ENCODE measurements at places on chromosomes 16 and 17.

DNA sequence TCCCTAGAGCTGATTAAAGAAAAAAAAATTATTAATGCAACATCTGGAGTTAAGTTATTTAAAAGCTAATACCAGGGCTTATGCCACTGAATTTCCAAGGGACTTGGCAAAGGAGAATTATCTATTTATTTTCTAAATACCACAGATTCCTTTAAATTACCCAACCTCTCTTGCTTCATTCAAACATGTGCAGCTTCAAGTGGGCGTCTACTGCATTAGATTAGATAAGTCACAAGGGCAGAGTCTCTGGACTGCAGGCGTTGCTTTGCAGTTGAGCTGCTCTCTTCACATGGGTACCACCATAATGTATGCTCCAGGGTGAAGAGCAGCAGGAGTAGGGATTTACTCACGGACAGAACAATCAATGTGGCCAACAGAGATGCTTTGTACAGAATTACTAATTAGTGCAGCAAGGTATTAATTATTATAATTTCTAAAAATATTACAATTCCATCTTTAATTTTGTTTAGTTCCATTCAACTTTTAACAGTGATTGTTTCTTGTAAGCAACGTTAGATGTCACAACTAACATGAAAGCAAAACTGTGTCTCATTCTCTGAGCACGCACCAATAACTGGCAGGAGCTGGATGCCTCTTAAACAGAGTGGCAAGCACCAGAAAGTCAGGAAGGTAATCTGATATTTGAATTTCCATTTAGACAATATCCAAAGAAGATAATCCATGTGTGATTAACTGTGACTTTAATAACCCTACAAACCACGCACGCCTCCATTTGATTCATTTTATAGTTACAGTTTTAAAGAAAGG is 214.2 kb downstream of the STX8 start:
- no peak for DNase-seq
- no peaks in the 10 kb centered on the region for H3K27me3 ChIP-seq
- no peaks in the 10 kb centered on the region for H3K36me3 ChIP-seq
- no peak overlapping the region for H3K27ac ChIP-seq

- H3K4me3 ChIP-seq, result no peak overlapping the region
- no peaks in the 10 kb centered on the region for H3K27me3 ChIP-seq
- no peak overlapping the region for H3K27ac ChIP-seq
- H3K4me1 ChIP-seq, result peaks cover 6% of the 10 kb centered on the region
- H3K36me3 ChIP-seq, result no peaks in the 10 kb centered on the region
- DNase-seq, result no peak
Measured at GRCh38 chr17:41419716-41420115, 4.7 kb downstream of the KRT37 start.

DNA sequence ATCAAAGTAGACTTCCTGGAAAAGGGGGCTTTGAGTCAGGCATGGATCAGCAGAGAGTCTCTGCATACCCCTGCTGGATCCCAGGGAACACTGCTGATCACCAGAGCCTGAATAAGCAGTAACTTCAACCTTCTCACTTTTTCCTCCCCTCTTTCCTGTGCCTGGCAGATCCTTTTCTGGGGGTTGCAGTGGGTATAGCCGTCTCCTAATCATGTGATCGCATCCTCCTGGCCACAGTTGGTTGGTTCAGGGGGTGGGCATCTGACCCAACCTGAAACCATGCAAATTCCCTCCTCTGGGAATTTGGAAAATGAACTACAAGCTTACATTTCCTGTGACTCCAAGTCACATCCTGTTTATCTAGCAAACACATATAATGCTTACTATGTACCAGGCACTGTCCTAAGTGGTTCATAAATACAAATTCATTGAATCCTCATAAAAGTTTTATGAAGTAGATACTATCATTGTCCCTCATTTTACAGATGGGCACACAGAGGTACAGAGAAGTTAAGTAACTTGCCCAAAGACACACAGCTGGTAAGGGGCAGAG is 120.3 kb downstream of the AXIN2 start:
- H3K27me3 ChIP-seq, result no peaks in the 10 kb centered on the region
- H3K4me3 ChIP-seq, result no peak overlapping the region
- DNase-seq, result no peak
- H3K36me3 ChIP-seq, result no peaks in the 10 kb centered on the region
- H3K4me1 ChIP-seq, result no peaks in the 10 kb centered on the region

GRCh38 chr16:64364894-64365293 is 757.0 kb downstream of the CDH11 start:
- DNase-seq, result no peak
- no peak overlapping the region for H3K27ac ChIP-seq
- no peaks in the 10 kb centered on the region for H3K36me3 ChIP-seq
- no peaks in the 10 kb centered on the region for H3K4me1 ChIP-seq

DNA sequence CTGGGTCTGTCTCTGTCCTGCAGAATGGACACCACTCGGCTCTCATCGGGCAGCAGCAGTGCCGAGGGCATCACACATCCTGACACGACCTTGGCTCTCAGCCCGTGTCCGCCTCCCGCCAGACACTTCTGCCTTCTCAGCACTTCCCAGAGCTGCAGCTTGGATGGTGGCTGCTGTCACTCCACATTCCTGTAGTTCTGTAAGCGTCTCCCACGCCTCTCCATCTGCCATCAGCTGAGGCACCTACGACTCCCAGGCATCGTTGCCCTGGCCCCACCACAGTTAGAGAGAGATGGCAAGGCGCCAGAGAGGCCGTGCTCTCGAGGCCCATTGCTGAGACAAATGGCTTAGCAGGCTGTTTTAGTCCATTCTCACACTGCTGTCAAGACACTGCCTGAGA is 195.9 kb upstream of the CHMP6 start:
- H3K36me3 ChIP-seq, result peaks cover 3% of the 10 kb centered on the region
- no peaks in the 10 kb centered on the region for H3K27me3 ChIP-seq
- no peak overlapping the region for H3K4me3 ChIP-seq
- H3K4me1 ChIP-seq, result peaks cover 30% of the 10 kb centered on the region

DNA sequence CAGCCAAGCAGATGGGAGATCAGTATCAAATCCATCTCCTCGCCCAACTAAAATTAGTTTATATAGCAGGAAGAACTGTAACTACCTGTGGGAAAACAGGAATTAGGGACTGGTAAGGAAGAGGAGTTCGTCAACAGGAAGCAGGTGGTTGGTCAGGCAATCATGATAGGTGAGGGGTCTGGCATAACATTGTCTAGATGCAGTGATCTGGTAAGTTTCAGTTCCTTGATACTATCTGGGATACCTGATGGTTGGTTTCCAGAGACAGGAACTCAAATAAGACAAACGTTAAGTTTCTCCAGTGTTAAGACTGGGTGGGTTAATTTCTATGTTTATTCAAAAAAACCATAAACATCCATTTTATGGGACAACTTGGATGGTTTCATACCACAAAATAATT is 53.8 kb downstream of the CEP112 start:
- H3K27me3 ChIP-seq, result no peaks in the 10 kb centered on the region
- no peaks in the 10 kb centered on the region for H3K36me3 ChIP-seq

DNA sequence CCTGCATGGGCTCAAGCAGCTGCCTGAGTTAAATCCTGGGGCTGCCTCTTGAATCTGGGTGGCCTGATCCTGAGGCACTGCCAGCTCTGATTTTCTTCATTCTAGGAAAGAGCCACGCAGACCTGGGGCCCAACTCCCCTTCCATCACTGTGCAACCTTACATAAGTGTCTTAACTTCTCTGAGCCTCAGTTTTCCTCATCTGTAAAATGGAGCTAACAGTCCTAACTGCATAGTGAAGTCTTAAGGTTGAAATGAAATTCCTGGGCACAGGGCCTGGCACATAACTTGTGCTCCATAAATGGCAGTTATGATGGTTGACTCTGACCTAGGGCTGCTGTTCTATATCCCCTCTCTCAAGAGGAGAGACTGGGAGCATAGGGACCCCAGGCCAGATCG is 236.6 kb downstream of the GSG1L start:
- no peaks in the 10 kb centered on the region for H3K4me1 ChIP-seq
- H3K27me3 ChIP-seq, result no peaks in the 10 kb centered on the region
- no peak overlapping the region for H3K27ac ChIP-seq
- no peaks in the 10 kb centered on the region for H3K36me3 ChIP-seq
- H3K4me3 ChIP-seq, result no peak overlapping the region
- DNase-seq, result no peak

DNA sequence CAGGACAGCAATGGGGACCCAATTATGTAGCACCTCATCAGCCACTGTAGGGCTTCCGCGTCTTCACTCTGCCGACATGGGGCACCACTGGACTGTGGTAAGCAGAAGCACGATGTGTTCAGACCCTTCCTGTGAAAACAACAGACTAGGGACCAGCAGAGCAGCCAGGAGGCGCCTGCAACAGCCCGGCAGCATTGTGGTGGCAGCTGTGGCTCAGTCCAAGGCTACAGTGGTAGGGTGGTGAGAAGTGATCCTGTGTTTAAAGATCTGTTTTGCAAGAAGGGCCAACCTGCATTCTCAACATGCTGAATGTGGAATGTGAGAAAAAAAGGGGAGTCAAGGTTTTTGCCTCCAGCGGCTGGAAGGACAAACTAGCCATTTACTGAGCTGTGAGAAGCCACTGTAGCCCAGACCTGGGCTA is 80.8 kb downstream of the GAS7 start:
- H3K27me3 ChIP-seq, result no peaks in the 10 kb centered on the region
- H3K4me3 ChIP-seq, result no peak overlapping the region

DNA sequence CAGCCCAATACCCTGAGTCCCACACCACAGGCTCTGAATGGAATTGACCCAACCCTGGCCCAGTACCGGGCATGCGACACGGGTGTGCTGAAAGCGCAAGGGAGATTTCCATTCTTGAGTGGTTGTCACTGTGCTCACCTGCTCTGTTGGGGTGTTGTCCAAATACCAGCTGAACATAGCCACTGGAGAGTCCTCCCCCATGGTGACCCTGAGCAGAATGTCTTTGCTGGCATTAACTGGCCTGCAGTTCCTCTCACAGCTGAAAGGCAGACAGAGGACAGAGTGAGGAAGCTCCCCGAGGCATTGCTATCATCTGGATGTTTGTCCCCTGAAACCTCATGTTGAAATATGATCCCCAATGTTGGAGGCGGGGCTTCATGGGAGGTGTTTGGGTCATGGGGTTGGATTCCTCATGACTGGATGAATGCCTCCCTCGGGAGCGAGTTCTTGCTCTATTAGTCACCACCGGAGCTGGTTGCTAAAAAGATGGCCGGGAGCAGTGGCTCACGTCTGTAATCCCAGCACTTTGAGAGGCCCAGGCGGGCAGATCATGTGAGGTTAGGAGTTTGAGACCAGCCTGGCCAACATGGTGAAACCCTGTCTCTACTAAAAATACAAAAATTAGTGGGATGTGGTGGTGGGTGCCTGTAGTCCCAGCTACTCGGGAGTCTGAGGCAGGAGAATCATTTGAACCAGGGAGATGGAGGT is 57.3 kb upstream of the BCO1 start:
- H3K27ac ChIP-seq, result no peak overlapping the region
- H3K4me3 ChIP-seq, result no peak overlapping the region
- peaks cover 4% of the 10 kb centered on the region for H3K27me3 ChIP-seq
- no peaks in the 10 kb centered on the region for H3K36me3 ChIP-seq
- H3K4me1 ChIP-seq, result no peaks in the 10 kb centered on the region
- no peak for DNase-seq

DNA sequence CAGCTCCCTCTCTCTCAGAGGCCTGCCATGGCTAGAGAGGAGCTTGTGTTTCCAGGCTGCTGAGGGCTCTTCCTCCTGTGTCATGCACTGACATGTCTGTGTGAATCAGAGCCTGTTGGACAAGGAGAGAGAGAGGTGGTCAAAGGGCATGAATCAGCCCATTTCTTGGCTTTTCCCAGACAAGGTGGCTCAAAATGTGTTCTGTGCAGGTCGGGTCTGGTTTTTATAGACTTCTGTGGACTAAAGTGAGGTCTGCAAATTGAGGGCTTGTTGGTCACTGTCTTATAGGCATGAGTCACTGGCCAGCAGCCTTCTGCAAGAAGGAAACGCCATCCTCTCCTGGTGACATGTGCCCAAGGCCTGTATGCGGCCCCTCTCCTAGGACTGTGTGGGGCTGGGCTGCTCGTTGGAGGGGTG is 97.9 kb downstream of the FOXL1 start:
- H3K4me1 ChIP-seq, result no peaks in the 10 kb centered on the region
- no peaks in the 10 kb centered on the region for H3K36me3 ChIP-seq
- H3K27me3 ChIP-seq, result no peaks in the 10 kb centered on the region
- no peak for DNase-seq
- H3K27ac ChIP-seq, result no peak overlapping the region
- H3K4me3 ChIP-seq, result no peak overlapping the region

- no peaks in the 10 kb centered on the region for H3K36me3 ChIP-seq
- no peak overlapping the region for H3K27ac ChIP-seq
- no peak overlapping the region for H3K4me3 ChIP-seq
Measured at GRCh38 chr16:77393955-77394354, 40.9 kb downstream of the ADAMTS18 start.

GRCh38 chr17:73660366-73660765 is 16.1 kb upstream of the SDK2 start:
- no peaks in the 10 kb centered on the region for H3K36me3 ChIP-seq
- H3K27me3 ChIP-seq, result no peaks in the 10 kb centered on the region
- H3K4me1 ChIP-seq, result no peaks in the 10 kb centered on the region
- no peak overlapping the region for H3K4me3 ChIP-seq
- DNase-seq, result no peak
- H3K27ac ChIP-seq, result no peak overlapping the region

- H3K27ac ChIP-seq, result no peak overlapping the region
- H3K4me3 ChIP-seq, result no peak overlapping the region
- peaks cover 4% of the 10 kb centered on the region for H3K4me1 ChIP-seq
- H3K27me3 ChIP-seq, result no peaks in the 10 kb centered on the region
- no peak for DNase-seq
Measured at GRCh38 chr16:24023621-24024020, 187.8 kb downstream of the PRKCB start.

- H3K27me3 ChIP-seq, result no peaks in the 10 kb centered on the region
- H3K36me3 ChIP-seq, result peaks cover 3% of the 10 kb centered on the region
- no peak for DNase-seq
- no peak overlapping the region for H3K27ac ChIP-seq
- H3K4me3 ChIP-seq, result no peak overlapping the region
- H3K4me1 ChIP-seq, result no peaks in the 10 kb centered on the region
Measured at GRCh38 chr17:30161601-30162000, 45.0 kb downstream of the NSRP1 start.

DNA sequence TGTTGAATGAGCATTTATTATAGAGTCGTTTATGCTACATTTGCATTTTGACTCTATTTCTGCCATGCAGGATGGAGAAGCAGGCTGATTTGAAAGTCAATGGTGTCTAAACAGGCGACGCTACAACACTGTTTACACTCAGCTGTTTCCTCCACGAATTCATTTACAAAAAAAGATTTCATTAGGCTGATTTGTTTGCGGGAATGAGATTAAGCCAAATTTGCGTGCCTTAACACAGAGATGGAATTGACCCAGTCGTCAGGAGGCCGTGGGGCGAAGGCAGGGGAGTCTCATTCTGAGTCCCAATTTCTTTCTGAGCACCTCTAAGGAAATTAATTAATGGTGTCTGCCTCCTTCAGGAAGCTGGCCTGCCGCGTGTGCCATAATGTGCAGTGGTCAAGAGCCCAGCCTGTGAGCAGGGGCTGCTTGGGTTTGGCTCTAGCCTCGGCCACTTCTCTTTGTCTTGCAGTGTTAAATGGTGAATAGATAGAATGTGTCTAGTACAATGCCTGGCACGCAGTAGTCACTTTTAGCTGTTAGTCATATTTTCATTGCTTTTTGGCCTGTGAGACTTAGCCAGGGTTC is 88.6 kb upstream of the NKD1 start:
- H3K4me1 ChIP-seq, result peaks cover 3% of the 10 kb centered on the region
- H3K36me3 ChIP-seq, result no peaks in the 10 kb centered on the region
- H3K4me3 ChIP-seq, result no peak overlapping the region
- H3K27ac ChIP-seq, result no peak overlapping the region
- no peaks in the 10 kb centered on the region for H3K27me3 ChIP-seq
- DNase-seq, result no peak

- no peak overlapping the region for H3K27ac ChIP-seq
- no peaks in the 10 kb centered on the region for H3K27me3 ChIP-seq
- no peaks in the 10 kb centered on the region for H3K36me3 ChIP-seq
- no peaks in the 10 kb centered on the region for H3K4me1 ChIP-seq
- DNase-seq, result no peak
- H3K4me3 ChIP-seq, result no peak overlapping the region
Measured at GRCh38 chr17:1793447-1793806, 31.6 kb downstream of the SERPINF1 start.
